COLO829 (cell line): ENCODE measurements at places on chromosomes 5 and 9.

DNA sequence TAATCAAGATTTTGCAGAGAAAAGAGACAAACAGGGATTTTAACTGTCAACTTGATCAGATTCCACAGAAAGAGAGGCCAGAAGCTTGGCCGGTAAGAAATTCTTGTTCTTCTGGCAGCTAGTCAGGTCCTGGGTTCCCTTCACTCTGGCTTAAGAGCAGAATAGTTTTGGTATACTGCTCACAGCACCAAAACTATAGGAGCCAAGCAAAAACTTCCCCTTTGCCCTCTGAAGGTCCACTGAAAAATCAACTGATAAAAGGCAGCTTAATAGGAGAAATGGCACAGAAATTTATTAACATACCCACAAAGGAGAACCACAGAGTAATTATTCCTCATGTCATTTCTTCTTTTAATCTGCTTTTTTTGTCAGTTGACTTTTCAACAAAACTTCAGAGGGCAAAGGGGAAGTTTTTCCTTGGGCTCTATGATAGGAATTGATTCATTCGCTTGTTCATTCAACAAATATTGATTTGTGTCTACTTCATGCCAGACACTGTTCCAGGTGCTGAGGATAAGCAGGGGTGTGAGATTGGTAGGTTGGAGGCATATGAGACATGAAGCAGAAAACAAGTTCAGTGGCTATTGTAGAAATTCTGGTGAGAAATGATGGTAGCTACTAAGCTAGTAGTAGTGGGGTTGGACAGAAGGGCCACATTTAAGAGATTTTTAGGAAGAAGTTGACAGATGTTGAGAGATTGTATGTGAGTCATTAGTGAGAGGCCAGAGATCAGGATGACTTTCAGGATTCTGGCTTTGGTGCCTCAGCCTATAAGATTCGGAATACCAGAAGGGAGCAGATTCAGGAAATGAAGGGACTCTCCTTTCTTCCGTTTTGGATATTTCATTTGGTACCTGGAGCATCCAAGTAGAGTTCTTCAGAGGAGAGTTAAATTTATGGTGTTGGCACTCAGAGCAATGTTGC lies 20.6 kb upstream of the NNT start:
- DNase-seq = no peak

- DNase-seq = no peak
Observed at GRCh38 chr5:179210478-179210877, 134.8 kb downstream of the ADAMTS2 start.

GRCh38 chr5:157566902-157567489 lies 8.6 kb downstream of the ADAM19 start:
- DNase-seq = no peak

- DNase-seq = no peak
Observed at GRCh38 chr5:125044491-125045282, 298.2 kb upstream of the ZNF608 start.

GRCh38 chr5:149265597-149265996 lies 6.1 kb upstream of the AFAP1L1 start:
- DNase-seq = peak; percentile 22

DNA sequence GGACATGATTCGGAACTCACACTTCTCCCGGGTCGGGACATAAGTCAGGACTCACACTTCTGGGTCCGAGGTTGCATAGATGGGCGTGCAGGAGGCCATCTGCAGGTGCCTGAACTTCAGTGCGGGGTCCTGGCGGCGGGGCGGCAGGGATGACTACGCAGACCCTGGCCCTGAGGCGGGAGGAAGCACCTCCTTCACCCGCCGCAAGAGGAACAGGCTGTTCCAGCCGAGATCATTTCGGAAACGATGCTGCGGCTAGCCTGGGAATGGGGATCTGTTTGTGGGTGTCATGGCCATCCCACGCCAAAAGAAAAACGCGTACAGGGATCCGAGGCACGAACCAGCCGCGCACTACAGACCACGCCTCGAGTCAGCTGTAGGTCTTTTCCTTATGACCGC lies 196.6 kb downstream of the TTLL11 start:
- DNase-seq = no peak

DNA sequence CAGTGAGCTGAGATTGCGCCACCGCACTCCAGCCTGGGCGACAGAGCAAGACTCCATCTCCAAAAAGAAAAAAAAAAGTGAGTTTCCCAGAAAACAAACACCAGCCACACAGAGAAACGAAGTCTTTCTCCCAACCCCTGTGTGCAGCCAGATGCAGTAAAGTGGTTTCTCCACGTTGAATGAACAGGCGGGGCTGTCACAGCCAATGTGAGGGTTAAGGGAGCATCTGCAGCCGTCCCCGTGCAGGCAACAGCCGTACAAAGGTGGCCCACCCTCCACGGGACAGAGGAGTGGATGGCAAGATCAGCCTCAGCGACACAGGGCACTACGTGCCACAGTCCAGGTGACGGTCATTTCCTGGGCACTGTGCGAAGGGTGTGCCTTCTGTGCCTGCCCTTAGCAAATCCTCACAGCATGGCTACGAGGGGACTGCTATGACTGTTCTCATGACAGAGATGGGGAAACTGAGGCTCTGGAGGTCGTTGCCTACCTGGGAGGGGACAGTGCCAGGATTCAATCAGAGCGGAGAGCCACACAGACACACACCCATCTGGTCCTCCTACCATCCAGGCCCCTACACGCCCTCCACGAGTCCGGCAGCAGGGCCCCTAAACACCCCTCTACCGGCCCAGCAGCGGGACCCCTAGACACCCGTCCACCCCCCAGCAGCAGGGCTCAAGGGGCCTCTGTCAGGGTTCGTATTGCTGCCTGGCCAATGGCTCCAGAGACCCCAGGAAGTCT lies 2.3 kb downstream of the VAV2 start:
- DNase-seq = no peak

GRCh38 chr5:88967633-88968585 lies 84.9 kb upstream of the MEF2C start:
- DNase-seq = no peak

DNA sequence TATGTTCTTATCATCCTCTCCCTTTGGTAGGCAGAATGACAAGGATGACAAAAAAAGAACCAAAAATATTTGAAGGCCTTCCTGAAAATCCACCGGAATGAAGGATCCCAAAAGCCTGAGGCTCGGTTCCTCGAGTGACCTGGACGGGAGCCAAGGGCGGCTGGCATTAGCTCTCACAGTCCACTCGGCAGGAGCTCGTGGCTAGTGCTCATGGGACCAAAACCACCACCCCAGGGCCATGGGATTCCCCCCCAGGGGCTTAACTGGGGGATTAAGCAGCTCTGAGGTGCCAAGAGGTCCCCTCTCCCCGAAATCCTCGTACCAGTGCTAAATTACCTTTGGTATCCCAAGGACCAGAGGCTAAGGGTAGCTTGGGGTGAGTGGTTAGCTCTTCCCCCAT lies 586 bp upstream of the PDZD2 start:
- DNase-seq = no peak

- DNase-seq = no peak
Observed at GRCh38 chr5:32690153-32690552, 21.0 kb upstream of the NPR3 start.

DNA sequence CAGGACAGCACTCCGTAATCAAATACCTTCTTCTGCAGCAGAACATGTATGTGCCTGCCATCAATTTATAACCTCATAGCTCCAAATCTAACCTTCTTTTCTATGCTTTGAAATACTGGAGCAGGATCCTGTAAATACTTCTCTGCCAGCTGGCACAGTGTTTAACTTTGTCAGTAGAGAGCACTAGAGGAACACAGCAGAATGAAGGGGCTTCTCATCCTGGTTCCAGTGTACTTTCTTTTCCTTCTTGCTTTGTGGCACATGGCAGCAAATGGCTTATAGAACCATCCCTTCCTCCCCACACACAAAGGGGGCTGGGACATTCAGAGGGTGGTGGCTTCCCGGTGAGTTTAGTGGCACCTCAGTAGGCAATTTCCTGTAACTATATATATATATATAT lies 3.8 kb upstream of the FBXW11 start:
- no peak for DNase-seq

DNA sequence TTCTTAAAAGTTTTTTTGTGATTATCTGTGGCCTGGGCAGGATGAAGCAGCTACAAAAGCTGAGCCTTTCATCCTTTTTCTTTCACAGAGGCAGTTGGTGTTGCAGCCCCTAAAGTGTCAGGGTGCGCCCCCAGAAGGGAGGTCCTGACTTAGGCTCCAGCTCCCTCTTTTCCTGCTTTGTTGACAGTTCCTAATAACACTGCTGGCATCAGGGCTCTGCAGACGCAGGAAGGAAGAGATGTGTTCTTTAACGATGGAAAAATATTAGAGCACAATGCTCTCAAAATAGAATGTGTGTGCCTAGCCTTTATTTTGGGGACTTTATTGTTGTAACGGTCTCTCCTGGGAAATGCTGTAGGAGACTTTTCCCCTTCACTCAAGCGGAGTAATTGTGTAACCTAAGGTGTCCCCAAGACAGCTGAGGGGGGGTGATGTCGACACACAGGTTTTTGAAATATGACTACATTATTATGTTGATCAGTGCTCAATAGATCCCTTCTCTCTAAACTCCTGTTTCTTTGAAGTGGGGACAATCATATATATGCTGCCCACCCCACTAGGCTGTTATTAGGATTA lies 135.6 kb downstream of the SEMA6A start:
- no peak for DNase-seq

- no peak for DNase-seq
Observed at GRCh38 chr5:127924606-127925005, 159.0 kb upstream of the SLC12A2 start.
